ENCODE measurements at places on chromosomes 5 and 9.

DNA sequence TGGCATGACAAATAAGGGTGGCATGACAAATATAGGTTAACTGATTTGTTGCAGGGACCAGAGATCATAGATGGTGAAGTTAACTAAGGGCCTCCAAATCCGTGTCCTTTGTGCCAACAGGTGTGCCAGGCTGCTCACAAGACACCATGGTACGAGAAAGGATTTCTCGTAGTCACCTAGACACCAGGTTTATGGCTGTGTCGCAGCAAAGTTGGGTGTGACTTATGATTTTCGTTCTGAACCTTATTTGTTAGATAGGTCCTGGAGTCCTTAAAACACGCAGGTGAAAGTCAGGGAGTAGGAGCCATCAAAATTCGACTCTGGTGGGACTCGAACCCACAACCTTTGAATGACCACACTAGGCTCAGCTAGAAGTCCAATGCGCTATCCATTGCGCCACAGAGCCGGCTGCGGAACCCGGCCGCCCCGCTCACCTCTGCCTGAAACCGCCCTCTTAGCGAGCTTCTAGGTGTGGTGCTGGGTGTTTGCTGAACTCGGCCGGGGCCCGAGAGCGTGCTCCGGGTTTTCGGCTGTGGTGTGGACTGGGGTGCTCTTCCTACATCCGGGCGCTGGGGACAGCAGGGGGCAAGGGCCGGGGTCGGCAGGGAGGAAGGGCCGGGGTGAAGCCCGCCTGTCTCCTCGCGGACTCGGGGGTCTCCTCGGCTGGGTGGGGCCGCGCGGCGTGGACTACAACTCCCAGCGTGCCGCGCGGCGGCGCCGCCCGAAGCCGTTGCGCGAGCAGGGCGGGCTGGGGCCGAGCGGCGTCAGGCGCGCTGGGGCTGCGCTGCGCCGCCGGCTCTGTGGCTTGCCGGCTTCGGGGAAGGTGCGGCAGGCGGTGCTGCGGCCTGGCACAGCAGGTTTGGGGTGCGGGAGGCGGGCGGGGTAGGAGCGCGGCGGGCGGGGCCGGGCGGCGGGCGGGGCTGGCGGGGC, at the start of gene SLC27A4:
SLC27A4 (plus strand) TSS at position 767 of the 930 bp plus-strand sequence. CDS start 2,606 bp downstream, outside the sequence.
- peak; percentile 77 for DNase-seq

- no peak for DNase-seq
Observed at GRCh38 chr5:177397875-177398390, 2.5 kb downstream of the PFN3 start.

DNA sequence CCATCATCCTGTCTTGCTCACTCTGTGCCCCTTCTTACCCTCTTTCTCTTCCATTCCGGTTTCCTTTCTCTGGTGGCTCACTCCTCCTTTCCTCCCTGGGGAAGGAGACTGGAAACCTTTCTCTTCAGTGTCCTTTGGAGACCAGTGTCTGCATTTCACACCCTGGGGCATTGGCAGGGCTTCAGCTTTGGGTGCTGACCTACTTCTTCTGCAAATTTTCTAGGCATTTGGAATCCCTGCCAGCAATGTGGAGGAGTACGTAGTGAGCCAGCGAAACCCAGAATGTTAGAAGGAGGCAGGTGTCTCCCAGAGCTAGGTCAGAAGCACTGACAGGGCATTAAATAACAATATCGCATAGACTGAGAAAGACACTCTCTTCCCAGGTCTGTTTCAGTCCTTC, 122.2 kb downstream of the SLC28A3 start:
- DNase-seq, result no peak

DNA sequence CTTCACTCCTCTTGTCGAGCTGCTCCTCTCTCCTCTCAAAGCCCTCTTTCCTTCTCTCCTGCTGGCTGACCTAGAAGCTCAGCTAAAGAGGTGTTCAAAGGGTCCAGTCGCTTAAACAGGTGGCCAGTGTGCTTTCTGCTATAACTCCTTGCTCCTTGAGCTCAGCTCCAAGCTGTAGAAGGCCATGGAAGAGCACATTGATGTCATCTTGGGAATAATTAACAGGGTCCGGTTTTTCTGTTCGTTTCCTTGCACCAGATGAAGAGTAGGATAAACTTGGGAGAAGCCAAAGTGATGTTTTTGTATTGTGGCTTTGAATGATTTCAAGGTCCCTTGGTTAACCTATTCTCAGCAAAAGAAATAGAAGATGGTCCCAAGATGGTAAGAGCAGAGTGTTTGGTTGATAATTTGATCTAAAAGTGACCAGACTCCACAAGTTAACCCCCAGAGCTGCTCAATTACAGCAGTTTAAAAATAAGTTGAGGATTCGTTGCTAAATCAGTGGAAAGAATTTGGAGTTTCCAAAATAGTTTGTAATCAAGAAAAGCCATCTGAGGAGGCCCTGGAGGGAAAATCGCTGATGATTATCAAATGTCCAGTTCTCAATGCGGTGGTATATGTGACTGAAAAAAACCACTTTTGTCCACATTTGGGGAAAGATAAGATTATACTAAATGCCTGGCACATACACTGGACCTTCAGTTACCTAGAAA, 148.1 kb downstream of the DOCK8 start:
- DNase-seq, result no peak

DNA sequence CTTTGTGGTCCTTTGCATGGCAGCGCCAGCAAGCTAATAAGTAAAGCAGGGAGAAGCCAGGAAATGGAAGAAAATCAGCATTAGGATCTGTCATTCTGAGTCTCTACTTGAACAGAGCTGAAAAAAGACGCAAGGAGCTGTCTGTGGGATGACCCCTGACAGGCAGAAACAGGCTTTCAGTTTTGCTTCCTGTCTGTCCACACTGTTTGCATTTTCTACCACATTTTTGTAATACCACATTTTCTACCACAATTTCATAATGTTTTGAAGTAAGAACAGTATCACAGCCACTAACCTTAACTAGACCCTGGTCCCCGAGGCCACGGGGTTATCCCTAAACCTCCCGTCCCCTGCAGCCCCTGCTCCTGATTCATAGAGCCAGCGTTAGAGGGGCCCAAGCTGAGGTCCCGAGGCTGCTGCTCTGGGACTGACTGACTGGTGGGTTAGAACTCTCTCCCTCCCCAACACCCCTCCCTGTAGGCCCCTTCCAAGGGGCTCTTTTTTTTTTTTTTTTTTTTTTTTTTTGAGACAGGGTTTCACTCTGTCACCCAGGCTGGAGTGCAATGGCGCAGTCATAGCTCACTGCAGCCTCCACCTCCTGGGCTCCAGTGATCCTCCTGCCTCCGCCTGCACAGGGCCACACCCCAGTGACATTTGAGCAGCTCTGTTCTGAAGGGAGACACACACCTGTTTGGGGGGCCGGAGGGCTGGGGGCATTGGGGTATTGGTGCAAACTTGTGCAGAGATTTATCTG, 4.0 kb upstream of the CLIC3 start:
- DNase-seq, result peak; percentile 64

GRCh38 chr5:158074597-158074991, 215.6 kb upstream of the CLINT1 start:
- no peak for DNase-seq

GRCh38 chr5:4734348-4734747, 405.8 kb upstream of the ADAMTS16 start:
- DNase-seq, result no peak

Measured in fibroblast of skin of scalp (primary cell).